HCEC 1CT (cell line): ENCODE measurements at places on chromosomes 3 and 15.

- DNase-seq, result no peak
Measured at GRCh38 chr15:89016549-89017041, 71.7 kb upstream of the ABHD2 start.

DNA sequence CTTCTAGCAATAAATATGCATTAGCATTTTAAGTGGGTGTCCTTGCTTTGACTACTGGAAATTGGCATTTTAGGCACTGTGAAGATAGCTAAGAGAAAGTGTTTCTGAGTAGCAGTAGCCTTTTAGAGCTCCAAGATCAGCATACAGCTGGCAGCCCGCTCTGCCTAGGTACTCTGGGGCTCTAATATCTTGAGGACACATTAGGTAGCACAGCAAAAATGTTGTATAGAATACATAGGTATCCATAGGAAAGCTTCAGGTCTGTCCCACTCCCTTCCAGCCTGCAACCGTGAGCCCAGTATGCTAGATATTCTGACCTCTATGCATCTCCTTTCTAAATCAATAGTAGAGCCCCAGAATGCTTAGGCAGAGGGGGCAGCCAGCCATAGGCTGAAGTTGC is 670.5 kb downstream of the NLGN1 start:
- no peak for DNase-seq

DNA sequence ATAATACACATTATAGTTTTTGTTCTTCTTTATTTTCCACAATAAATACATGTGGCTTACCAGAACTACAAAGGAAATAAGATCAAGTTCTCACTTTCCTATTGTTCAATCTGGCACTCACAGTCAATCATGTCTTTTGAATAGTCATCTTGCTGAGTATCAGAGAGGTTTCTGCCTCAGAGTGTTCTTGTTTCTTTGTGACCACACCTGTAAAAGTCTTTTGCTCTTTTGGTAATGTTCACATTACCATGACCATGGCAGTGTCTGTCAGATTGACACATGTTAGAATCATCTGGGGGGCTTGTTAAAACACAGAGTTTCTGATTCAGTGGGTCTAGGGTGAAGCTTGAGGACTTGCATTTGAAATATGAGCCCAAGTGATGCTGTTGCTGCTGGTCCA is 135.0 kb downstream of the SATB1 start:
- DNase-seq, result no peak

DNA sequence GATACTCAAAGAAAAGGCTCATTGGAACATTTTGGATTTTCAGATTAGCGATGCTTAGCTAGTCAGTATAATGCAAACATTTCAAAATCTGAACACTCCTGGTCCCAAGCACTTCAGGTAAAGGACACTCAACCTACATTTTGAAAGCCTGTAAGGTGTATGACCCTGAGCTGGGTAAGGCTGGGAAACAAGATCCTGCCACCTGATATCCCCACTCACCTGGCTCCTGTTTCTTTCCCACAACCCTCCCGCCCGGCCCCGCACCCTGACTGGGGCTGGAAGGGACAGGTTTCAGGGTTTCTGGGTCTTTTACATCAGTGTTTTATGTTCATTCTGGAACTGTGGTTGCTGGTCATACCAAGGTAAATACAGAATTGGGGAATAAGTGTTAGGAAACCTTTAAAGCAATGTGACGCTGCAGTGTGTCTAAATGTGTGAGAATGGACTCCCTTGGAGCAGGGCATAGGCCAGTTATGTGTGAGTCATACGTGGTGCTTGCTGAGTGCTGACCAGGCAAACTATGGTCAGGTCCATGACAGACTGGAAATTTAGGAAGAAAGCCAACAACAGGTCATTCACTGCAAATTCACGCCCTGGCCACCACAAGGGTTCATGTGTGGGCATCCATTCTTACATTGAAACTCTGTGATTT is 22.9 kb downstream of the CTXND1 start:
- peak; percentile 31 for DNase-seq

DNA sequence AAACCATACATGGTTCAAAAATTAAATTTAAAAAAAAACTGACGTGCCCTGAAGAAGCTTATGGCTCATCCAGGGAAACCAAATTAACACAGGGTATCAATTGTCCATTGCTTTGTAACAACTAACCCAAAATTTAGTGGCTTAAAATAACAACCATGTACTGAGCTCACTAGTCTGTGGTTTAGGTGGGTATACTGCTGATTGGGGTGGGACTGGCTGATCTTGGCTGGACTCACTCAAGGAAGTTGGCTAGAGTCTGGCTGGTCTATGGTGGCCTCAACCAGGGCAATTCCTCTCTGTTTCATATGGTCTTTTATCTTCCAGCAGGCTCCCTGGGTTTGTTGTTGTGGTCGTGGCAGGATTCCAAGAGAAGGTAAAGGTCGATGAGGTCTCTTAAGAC is 14.1 kb upstream of the EDC3 start:
- no peak for DNase-seq

- peak; percentile 91 for DNase-seq
Measured at GRCh38 chr3:132593947-132594323, 3.1 kb upstream of the ACKR4 start.
